ENCODE measurements at places on chromosomes 12 and 14. TPM values are rescaled to one million over a fixed set of nuclear protein-coding genes. Genes with fewer than 3 reads are reported as not detected.

DNA sequence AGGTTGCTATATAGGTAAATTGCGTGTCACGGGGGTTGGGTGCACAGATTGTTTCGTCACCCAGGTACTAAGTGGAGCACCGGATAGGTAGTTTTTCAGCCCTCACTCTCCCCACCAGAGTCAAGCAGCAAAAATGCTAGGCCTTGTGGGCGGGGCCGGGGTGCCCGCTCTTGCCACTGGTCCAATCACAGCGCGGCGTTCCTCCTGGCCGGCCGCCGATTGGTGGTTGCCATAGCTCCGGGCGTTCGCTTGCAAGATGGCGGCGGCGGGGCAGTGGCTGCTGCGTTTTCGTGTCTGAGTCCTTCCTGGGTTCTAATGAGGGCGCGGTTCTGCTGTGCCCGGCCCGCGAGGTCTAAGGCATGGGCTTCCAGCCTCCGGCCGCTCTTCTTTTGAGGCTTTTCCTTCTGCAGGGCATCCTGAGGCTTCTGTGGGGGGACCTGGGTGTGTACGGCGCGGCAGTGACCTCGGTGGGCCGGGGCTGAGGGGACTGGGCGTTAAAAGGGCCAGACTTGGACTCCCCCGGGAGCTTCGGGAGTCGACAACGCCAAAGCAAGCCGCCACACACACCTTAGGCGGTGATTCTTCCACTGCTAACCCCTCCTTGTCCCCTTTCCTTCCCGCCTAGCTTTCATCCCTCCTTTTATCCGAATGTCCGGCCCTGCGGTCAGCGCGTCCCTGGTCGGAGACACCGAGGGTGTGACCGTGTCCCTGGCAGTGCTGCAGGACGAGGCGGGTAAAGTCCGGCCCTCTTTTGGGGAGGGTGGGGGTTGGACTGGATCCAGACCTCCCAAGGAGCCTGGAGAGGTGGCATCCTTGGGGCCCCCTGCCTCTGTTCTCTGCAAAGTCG lies at the start of gene TCTN2:
TSS of gene TCTN2 (plus strand) at position 232 of the 847 bp plus-strand sequence. CDS start at position 360, 128 bp downstream.
- DNase-seq = peak; percentile 92

GRCh38 chr12:87804386-87804785 lies 224.8 kb downstream of the C12orf50 start:
- no peak for DNase-seq

DNA sequence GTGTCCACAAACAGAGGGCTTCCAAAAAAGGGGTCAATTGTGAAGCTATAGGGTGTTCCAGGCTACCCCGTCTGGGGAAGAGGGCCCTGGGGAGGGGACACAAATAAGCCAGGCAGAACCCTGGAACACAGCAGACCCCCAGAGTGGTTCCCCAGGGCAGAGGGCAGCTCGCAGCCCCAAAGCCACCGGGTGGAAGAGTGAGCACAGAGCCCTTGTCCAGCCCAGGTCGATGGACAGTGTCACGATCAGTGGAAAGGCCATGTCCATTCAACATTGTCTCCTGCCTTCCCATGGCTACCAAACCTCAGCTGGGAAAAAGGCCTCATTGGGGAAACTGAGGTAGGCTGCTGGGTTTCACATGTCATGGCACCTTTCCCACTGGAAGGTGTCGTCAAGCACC lies 131.4 kb downstream of the DICER1 start:
- DNase-seq = no peak

DNA sequence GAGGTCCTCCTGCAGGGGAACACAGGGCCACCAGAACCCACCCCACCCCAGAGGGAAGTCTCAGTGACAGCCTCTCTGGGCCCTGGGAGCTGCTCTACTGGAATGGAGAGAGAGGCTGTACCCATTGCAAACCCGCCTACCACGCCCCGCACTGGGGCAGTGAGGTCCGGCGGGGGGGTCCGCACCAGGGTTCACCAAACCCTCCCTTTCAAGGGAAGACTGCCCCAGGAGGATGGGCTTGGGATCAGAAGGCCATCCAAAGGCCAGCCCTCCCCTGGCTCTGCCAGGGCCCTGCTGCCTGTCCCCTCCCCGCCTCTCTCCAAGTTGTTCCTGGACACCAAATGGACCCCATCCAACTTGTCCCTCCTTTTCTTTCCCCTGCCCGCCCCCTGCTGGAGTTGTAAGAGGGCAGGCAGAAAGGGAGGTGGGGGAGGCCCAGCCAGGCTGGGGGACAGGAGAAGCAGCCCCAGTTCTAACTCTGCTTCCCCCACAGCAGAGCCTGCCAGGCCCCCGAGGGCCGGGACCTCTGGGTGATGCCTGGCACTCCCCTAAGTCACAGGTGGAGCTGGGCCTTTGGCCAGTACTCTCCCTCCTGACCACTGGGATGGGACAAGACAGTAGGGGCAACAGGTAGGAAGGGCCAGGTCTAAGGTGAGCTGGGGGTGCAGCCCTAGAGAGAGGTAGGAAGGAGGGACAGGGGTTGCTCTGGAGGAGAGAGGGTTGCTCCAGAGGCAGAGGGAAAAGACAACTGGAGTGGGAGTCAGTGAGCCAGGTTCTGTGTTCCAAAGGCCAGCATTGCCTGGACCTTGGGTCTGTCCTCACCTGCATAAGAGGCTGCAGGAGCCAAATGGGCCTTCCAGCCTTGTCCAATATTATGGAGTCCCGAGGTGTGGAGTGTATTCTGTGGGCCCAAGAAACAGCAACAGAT lies 3.2 kb upstream of the DIO3 start:
- DNase-seq = no peak

GRCh38 chr14:104286496-104286895 lies 148.1 kb downstream of the KIF26A start:
- no peak for DNase-seq

GRCh38 chr14:52325126-52325525 lies 11.0 kb downstream of the PTGER2 start:
- DNase-seq = no peak

DNA sequence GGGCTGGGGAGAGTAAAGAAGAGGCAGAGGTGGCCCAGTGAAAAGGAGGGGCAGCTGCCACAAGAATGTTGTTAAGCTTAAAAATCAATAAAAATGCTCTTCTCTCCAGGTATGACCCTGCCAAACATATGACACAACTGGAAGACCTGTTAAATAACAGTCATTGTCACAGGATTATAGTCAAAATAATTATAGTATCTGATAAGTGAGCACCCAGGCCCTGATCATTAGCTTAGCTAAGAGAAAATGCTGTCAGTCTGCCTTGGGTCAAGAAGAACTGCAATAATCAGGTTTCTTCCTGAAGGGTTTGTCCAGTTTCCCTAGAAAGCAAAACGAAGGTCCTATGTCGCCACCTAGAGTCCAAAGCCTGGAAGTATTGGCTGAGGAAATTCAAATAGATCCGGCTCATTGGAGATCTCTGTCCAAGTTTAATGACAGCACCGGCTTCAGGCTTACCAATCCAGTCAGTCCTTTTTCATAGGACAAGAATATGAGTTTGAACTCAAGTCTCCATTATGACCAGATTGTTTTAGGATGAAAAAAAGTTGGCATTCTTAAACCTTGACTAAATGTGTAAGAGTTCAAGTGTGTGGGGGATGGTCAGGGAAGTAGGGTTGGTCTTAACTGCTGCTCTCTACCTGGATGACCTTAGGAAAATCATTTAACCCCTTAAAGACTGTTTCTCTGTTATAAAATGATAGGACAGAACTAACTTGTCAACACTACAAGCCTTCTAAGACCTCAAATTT lies 22.5 kb upstream of the NKX2-8 start:
- DNase-seq = no peak

DNA sequence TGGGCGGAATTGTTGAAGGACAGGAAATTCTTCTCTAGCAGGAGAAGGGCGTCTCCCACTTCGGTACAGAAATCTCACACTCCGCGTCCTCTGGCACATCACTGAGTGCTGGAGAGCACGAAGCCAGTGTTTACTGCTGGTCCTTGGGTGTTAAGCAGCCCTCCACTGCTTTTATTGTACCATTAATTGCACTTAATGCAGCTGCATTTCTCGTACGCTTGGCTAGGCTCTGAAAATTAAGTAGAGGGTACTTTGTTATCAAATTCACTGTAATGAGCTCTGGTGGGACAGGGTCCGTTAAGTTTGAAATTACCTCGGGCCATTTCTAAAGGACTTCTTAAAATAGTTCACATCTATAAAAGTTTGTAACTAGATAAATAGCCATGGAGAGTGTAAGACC lies 411.2 kb downstream of the NPAS3 start:
- no peak for DNase-seq

SLC6A13 gene
- total RNA-seq = 0.84 TPM

DNA sequence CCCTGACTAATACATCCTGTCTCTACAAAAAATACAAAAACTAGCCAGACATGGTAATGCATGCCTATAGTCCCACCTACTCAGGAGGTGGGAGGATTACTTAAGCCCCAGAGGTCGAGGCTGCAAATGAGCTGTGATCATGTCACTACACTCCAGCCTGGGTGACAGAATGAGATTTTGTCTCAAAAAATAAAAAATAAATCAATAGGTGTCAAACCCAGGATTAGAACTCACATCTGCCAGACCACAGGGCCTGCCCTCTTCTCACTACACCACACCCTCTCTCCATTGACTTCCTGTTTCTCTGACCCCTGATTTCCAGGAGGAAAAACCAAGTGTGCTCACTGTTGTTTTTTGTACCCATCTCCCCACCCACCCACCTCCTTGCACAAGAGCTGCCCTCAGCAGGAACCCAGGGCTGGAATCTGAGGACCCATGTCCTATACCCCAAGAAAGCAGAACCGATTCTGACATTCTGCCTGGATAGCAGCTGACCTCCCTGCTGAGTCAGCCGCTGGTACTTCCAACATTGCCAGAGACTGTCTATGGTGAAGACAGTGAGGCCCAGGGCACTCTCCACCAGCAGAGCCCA lies 6.2 kb downstream of the CMKLR1 start:
- DNase-seq = no peak

GRCh38 chr12:31605531-31605930 lies 14.6 kb upstream of the DENND5B start:
- no peak for DNase-seq

- no peak for DNase-seq
Measured at GRCh38 chr12:97643924-97644323, 181.3 kb downstream of the RMST start.

AMN gene
- total RNA-seq = 0.95 TPM

GRCh38 chr12:42968426-42968825 lies 378.9 kb upstream of the PRICKLE1 start:
- DNase-seq = no peak

GRCh38 chr12:12696562-12697383 lies 790 bp upstream of the GPR19 start:
- peak; percentile 79 for DNase-seq

DNA sequence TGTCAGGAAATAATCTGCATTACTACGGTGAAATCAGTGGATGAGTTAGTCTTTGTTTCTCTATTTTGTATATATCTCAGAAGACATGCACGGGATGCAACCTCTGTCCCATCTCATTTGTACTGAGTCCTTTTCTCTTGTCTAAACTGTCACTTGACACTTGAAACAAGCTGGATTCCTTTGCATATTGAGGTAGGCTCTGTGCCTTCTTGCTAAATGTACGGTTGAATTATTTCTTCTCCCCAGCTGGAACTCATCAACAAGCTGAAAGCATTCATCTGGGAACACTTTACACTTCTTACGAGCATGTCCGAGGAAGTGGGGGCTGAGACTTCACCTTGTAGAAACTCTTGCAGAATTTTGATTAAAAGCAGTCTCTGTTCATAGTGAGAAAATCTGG lies 119.5 kb downstream of the VEZT start:
- DNase-seq = no peak

KCNK13 gene
- total RNA-seq = 2.0 TPM

GRCh38 chr12:79557690-79558315 lies 133.0 kb downstream of the PAWR start:
- no peak for DNase-seq

KRT3 gene
- total RNA-seq = not detected

Measured in omental fat pad (tissue), 4 donors.